ENCODE measurements at places on chromosomes 16 and 17.

- DNase-seq, result no peak
These were observed 5.9 kb downstream of the KSR1 start for GRCh38 chr17:27462149-27462548.

DNA sequence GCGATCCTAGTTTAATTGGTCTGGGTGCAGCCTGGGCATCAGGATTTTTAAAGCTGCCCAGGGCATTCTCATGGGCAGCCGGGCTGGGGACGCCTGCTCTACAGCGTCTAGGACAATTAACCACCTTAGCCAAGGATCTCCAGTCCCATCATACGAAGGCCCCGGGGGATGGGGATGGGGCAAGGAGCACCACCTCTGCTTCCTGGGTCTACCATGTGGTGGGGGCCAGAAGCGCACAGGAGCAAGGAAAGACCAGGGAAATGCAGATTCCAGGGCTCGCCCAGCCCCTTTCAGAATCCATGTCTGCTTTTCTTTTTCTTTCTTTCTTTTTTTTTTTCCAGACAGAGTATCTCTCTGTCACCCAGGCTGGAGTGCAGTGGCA lies 29.3 kb downstream of the TBC1D16 start:
- DNase-seq, result no peak

- DNase-seq, result no peak
These were observed 176.2 kb upstream of the FAM20A start for GRCh38 chr17:68777243-68777855.

DNA sequence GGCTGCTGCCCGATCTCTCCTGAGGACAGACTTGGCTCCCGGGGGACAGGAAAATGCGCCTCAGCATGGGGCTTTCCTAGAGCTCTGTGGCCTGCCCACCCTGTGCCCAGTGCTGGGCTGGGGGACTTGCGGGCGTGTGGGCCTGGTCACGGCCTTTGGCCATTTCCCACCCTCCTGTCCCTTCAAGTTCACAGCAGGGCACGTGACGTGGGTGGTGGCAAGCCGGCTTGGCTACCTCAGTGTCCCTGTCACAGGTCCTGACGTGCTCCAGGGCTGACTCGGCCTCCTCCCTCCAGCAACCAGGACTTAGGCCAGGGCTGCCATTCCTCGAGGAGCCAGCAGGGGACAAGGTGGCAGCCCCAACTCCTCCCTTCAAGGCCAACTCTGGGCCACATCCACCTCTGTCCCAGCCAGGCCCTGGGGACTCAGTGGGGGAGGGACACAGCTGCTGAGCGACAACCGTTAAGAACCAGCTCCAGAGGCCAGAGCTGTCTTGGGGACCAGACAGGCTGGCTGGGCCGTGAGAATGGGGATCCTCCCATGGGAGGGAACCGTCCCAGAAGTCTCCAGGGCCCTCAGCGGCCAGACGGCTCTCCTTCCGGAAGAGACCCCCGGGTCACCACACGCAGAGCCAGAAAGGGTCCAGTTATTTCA lies 981 bp upstream of the UNC13D start:
- no peak for DNase-seq

DNA sequence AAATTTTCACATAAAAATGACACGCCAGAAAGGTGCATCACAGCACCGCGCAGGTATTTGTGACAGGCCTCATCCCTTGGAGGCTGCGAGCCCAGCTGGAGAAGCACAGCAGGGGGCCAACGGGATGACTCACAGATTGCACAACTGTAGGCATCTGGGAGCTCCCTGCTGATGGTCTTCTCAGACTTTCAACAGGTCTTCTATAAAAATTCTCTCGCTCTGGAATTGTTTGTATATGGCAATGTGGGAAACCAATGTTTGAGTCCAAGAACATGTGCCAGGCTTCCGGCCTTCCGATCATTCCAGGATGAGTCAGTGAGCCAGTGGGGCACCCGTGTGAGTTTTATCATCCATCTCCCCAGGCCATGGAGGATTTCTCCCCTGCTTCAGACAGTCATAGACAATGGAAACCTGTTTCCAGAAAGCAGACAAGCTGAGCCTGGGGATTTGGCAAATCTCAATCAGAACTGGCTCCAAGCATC lies 24.1 kb upstream of the ADORA2B start:
- DNase-seq, result no peak

DNA sequence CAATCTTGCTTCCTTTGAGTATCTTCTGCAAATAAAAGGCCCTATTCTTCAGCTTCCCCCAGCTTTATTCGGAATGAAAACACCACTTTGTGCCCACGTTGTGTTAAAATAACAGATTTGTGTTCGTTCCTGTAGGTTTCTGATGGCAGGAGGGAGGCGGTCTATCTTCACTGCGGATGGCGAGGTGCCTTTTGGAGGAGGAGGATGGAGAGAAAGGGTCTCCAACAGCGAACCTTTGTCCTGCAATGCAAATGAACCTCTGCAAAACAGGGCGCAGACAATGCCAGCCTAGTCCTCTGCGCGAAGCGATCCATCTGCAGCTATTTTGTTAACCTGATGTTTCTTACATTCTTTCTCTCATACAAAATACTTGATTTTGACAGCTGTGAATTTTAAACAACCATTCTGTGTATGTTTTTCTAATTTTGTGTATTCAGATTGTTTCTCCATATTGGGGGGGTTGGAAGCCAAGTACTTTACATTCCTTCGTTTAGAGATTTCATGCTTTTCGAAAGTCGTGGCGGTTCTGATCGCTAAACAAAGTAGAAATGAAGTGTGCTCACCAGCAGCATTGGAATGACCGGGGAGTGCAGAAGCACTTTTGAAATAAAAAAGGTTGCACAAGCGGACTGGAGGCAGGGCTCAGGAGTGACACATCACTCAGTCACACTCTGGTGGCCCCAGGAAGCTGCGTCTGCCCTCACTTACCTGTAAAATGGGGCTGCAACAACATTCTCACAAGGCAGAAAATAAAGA lies 279.0 kb upstream of the IRX5 start:
- DNase-seq, result no peak

DNA sequence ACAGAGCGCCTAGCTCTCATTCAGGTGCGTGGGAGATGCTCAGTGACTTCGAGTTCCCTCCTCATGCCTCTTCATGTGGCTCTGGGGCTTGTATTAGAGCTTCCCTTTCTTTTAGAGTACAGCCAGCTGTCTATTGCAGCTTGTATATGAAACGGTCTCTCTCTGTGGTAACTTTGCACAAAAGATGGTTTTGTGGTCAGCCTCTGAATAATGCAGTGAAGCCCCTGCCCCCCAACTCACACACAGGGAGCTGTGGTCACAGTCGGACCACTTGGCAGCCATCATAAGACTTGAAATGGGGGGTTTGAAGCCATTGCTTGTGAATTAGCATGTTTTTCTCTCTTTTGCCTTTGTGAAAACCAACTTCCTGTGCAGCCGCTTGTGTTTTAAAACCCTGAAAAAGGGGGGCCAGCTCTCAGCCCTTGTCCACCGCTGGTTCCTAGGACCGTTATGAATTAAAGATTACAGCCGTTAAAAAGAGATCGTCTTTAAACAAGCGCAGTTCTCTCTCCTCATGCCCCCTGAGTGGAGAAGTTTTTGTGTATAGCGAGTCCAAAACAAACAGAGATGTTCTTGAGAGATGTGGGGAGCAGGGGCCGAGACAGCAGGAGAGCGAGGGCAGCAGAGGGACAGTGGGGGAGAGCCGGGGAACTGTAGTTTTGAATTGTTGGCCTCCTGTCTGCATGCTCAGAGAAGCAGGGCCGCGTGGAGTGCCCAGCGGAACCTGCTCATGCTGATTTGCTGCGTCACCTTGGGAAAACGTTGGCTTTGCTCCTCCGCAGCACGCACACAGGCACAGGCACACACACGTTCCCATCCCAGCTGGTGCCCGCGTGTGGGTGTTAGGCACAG lies 199.0 kb downstream of the MSI2 start:
- DNase-seq, result peak; percentile 5

GRCh38 chr16:49528060-49528865 lies 154.7 kb downstream of the C16orf78 start:
- no peak for DNase-seq

- DNase-seq, result no peak
These were observed 43.2 kb downstream of the CLEC16A start for GRCh38 chr16:10987361-10988163.

GRCh38 chr16:4928227-4928626 lies 8.7 kb downstream of the PPL start:
- DNase-seq, result no peak

DNA sequence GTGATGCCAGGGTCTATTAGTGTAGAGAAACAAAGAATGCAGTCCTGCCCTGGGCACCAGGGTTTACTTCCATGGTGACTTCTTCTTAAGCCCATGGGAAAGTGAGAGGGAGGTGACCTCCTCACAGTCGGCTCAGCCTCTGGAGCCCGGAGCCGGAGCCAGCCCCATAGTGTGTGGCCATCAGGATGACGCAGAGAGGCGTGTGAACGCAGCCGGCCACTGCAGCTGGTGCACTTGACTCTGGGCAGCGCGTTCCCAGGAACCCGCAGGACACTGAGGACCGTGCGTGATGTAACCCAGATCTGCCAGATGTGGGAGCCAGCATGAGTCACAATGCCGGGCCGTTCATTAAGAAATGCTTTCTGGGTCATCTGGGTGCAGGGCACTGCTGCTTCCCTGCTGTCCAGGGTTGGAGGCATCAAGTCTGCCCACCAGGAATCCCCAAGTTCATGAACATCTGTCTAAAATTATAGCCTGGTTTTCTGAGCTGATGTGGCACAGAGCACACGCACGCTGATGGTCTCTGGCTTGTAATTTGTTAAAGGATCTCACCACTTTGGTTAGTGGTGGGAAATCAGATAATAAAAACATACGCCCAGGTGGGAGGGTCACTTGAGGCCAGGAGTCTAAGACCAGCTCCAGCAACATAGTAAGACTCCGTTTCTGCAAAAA lies 114.1 kb downstream of the PITPNC1 start:
- no peak for DNase-seq

GRCh38 chr17:73947281-73947965 lies 256.1 kb upstream of the RPL38 start:
- no peak for DNase-seq

DNA sequence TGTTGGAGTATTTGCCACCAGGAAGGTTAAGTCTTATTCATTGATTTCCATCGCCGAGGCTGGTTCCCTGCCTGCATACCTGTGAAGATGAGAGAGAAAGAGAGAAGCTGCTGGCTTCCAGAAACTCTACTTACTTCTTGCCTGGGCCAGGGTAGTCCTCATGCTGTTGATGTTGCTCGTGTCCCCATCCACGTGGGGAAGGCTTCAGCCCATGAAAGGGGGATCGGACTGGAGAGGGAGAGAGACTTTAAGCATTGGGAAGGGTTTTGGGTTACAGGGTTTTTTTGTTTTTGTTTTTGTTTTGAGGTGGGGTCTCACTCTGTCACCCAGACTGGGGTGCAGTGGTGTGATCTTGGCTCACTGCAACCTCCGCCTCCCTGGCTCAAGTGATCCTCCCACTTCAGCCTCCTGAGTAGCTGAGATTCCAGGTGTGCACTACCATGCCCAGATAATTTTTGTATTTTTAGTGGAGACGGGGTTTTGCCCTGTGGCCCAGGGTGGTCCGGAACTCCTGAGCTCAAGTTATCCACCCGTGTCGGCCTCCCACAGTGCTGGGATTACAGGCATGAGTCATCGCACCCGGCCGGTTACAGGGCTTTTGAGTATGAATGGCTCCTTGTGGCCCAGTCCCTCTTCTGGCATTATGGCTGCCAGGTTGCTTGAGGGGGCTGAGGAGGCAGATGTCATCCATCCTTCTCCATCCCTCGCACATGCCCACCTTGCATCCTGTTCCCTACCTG lies 26.6 kb downstream of the ITGB3 start:
- no peak for DNase-seq

DNA sequence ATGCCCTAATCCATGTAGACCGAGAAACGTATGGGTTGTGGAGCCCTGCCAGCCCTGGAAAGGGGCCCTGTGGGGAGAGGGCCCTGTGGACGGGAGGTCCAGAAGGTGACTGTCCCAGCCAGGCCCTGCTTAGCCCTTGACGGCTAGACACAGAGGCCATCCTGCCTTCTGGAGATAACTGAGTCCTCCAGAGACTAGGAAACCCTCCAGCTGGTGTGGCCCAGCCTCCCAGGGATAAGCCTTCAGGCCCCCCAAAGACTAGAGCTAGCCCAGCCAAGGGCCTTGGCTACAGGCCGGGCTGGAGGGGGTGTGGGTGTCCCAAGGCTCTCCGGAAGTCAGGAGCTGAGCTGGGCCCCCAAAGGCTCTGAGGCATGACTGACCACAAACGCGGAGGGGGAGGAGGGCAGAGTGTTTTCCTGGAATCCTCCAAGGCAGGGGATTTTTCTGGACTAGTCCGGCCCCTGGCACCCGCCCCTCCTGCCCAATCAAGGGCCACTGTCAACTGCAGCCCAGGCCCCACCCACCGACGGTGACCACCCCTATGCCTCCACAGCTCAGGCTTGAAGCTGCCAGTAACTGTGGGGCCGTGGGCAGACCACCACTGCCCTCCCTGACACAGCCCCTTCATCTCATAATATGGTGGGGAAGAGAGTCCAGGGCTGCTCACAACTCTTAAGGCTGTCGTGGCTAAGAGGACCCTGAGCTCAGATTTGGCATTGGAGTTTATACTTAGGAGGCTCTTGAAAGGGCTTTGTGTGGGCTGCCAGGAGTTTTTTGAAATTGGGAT lies 885 bp upstream of the VASN start:
- DNase-seq, result no peak

DNA sequence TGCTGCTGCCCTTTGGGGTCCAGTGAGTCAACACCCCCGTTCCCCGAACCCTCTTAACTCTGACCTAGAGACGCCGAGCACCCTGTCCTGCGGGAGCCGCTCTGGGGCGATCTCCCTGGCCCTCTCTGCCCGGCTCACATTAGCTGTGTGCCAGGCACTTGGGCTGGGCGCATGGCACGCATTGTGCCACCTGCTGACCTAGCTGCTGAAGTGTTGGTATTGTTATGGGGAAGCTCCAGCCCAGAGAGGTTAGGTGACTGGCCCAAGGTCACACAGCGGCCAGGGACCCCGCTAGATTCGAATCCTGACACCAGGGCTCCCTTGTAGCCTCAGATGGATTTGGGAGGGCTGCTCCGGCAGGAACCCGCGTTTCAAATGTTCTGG lies 1.1 kb downstream of the HSD17B1 start:
- DNase-seq, result no peak

- peak; percentile 1 for DNase-seq
These were observed 377 bp downstream of the USP32 start for GRCh38 chr17:60391471-60392041.

DNA sequence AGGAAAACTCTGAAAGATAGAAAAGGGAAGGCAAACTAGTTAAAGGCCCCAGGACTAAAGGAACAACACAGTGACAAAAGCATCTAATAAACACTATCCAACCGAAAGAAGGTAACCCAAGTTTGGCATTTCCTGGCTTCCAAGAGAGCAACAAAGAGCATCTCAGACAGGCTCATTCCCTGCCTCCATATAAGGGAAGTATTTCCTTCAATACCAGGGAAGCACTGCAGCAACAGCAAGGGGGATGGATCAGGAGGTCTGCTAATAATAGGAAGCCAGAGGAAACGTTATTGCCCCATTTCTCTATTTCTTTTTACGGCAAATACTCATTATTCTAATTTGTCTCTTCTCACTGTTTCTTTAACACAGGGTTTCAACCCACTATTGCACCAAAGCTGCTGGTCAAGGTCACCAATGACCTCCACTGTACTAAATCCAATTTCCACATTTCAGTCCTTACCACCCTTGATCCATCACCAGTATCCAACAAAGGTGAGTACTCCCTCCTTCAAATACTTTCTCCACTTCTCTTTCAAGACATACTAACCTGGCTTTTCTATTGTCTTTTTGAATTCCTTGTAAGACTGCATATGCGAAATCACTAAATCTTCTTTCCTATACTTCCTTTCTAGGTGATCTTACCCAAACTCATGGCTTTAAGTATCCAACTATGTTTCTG lies 86.1 kb downstream of the KANSL1 start:
- DNase-seq, result no peak

Data from stimulated activated CD8-positive, alpha-beta memory T cell treated with anti-CD3 and anti-CD28 coated beads, Interleukin-12 subunit alpha, Interleukin-12 subunit beta, amount 100 ng/mL, for 4 hours (primary cell).